ENCODE measurements at places on chromosomes 5 and 9.

DNA sequence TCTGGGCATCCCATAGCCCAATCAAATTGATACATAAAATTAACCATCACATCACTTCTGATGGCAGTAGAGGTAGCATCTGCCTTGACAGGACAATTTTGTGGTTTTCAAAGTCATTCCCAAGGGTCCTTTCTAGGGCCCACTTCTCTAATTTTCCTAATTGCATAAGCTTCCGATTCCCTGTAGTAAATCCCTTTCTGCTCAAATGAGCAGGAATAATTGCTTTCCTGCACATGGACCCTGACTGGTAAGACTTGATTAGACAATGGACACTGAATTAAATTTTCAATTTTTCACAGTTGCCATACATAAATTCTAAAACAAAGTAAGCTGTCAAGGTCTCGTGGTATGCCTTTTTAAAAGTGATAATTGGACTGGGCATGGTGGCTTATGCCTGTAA, 22.0 kb upstream of the IL17B start:
- no peak for DNase-seq

DNA sequence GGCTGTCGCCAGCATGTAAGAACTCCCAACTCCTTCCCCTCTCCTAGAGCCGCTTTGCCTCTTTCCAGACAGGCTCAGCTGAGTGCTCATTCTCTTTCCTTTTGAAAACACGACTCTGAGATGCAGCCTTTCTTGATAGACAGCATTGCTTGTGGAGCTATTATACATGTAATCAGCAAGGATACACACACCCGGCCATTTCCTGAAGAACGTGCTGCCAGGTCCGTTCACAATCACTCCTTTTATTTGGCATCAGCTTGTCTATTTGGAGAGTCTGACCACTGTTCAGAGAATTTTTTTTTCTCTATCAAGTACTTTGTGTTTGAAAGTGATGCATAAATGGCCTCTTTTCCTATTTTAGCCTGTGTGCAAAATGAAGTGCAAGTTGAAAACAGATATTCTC, 328.7 kb downstream of the MARCHF11 start:
- DNase-seq, result no peak

DNA sequence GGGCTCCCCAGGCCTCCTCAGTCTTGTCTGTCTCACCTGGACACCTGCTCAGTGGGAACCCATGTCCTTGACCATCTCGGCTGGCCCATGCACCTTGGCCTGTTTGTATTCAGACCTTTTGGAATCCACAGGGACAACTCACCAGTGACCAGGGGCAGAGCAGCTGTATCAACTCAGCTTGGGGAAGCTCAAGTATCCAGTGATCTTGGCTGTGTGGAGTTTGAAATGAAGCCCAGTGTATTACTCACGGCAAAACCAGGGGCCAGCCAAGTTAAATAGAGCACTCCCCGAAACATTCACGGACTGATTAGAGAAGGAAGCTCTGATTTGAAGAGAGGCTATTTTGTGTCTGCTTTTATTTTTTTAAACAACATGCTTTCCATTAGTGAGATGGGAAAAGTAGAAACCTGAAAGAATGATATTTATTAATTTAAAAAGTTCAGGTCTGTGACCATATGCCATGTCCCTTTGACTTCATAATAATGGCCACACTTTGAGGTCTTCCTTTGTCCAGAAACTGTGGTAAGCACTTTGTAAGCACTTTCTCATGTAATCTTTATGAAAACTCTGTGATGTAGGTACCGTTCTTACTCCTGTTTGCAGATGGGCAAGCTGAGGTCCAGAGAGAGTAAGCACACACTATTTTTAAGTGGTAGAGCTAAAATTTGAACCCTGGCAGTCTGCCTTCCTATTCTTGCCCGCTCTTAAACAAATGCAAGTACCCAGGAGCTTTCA, 656.5 kb downstream of the BNC2 start:
- DNase-seq, result no peak

DNA sequence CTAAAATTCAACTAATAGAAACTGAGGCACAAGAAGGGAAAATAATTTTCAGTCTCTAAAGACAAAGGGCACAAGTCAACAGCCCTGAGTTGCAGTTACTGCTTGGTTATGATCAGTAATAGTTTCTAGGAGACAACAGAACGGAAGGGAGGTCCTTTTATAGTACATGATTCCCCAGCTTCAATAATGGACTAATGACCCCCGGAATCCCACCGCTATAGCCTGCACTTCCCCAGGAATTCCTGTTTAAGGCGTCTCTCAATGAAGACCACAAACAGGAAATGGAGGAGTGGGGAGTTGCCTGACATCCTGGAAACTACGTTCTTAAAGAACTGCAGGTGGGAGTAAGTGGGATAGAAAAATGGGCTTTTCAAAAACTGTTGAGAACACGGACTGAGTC, 60.6 kb downstream of the DIAPH1 start:
- DNase-seq, result no peak

DNA sequence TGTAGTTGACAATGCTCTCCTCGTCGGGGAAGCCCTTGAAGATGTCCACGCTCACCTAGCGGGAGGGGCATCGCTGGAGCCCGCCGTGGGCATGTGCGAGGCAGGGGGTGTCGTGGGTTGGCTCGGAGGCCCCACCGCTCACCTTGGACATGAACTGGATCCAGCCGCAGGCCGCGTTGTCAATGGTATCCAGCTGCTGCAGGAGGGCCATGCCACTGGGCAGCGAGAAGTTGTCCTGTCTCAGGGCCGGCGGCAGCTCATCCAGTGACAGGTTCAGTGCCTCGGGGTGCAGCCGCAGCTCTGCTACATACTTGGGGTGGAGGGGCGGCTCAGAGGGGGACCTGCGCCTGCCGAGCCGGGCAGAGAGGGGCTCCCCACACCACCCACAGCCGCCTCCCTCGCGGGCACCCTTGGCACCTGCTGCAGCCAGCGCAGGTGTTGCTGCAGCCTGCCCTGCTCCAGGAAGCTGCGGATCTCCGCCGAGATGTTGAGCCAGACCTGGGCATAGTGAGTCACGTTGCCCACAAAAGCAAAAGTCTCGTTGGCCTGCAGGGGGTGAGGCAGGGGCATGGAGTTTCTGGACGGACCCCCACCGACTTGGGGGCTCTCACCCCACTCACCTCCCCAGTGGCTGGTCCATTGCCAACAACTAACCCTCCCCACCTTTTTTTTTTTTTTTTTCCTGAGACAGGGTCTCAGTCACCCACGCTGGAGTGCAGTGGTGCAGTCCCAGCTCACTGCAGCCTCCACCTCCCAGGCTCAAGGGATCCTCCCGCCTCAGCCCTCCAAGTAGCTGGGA, 9.1 kb downstream of the ABCA2 start:
- no peak for DNase-seq

DNA sequence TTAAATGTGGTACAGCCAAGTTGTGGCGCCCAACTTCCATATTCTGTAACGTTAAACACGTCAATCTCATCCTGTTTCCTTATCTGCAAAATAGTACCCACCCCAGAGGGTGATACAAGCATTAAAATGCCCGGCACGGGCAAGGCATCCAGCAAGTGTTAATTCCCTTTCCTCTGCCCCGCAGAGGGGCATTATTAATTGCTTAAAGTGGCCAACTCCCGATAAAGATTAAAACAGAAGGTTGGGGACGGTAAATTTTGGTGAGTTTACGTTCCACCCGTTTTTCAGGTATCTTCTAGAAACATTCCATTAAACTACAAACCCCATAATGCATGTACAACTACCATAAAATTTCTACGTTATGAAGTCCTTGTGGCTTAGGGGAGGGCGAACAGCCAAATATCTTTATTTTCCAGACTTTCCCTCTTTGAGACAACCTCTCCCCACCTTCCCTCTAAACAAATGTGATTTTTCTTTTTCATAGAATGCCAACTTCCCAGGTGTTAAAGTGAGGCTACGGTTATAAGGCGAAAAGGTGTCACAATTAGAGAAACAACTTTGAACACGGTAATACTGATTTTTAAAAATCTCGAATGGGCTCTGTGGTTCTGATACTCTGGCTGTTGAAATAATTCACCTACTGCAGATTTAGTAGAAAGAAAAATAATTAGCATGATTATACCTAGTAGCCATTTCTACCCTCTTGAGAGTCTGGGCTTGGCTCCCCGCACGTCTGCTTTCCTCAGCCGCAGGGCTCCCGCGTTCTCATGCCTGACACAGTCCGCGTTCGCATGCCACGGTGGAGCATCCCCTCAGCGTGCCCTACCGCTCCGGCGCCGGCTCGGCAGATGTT, 1.2 kb upstream of the GPBP1 start:
- peak; percentile 36 for DNase-seq

- DNase-seq, result no peak
These were observed 3.1 kb downstream of the GTF3C4 start for GRCh38 chr9:132673355-132673754.

DNA sequence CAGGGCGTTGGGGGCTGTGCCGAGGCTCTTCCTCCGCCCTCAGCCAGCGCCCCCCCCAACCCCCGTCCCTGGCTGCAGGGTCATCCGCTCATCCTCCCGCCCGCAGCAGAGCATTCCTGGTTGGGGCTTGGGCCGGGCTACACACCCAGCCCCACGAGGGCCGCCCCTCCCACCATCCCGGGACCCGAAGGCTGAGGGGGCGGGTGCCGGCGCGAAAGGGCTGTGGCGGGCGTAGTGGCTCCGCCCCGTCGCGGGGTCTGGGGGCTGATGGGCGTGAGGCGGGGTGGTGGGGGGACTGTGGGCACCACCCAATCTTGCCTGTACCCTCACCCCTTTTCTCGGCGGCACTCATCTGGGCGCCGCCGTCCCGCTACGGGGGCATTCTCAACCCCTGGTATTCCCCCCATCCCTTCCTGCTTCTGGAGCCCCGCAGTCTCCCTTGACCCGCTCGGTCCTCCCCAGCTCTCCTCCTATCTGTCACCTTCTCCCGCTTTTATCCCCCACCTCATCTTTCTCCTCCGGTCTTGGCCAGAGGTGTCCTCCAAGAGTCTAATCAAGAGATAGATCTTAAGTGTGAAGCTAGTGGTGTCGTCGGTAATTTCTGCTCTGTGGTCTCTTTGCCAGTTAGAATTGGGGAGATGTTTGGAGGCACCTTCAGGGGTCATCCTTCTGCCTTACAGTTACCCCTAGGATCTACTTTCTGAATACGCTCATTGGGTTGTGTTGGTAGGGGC, 1.6 kb downstream of the FER start:
- DNase-seq, result no peak

GRCh38 chr5:122311497-122311960, 508 bp upstream of the SNCAIP start:
- DNase-seq, result no peak

DNA sequence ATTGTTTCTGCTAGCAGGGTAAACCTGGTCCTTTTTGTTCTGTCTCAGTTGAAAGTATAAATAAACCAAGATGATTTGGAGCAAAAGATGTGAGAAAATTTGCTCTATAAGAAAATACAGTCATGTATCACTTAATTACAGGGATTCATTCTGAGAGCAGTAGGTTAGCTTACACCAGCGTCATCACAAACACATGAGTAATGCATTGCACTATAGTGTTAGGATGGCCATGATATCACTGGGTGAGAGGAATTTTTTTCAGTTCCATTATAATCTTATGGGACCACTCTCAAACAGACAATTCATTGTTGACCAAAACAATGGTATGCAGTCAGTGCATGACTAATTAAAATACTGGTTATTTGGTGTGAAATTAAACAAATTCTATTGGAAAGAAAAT, 430.9 kb downstream of the CHSY3 start:
- DNase-seq, result no peak

- no peak for DNase-seq
These were observed 3.8 kb upstream of the NEUROG1 start for GRCh38 chr5:135539430-135540005.
